ENCODE measurements at places on chromosomes 4 and X.

DNA sequence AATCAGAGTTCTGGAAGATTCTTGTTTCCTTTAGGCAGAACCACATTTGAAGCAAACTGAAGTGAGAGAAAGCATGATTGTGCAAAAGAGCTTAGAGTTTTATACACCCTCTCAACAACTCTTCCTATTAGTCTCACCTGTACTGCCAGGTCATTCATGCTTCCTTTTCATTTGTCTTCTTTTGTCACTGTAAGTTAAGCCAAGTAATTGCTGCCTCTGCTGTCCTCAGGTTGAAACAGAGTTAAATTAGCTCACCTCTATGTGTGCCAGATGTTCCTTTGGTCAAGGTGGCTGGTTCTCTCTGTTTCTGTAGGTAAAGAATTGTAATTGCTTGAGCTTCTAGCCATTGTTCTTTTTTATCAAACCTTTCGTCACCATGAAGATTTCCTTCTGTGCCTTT, 41.1 kb upstream of the HPGD start:
- no peak for DNase-seq

GRCh38 chrX:30949554-30949953, 60.5 kb upstream of the TAB3 start:
- DNase-seq = no peak

DNA sequence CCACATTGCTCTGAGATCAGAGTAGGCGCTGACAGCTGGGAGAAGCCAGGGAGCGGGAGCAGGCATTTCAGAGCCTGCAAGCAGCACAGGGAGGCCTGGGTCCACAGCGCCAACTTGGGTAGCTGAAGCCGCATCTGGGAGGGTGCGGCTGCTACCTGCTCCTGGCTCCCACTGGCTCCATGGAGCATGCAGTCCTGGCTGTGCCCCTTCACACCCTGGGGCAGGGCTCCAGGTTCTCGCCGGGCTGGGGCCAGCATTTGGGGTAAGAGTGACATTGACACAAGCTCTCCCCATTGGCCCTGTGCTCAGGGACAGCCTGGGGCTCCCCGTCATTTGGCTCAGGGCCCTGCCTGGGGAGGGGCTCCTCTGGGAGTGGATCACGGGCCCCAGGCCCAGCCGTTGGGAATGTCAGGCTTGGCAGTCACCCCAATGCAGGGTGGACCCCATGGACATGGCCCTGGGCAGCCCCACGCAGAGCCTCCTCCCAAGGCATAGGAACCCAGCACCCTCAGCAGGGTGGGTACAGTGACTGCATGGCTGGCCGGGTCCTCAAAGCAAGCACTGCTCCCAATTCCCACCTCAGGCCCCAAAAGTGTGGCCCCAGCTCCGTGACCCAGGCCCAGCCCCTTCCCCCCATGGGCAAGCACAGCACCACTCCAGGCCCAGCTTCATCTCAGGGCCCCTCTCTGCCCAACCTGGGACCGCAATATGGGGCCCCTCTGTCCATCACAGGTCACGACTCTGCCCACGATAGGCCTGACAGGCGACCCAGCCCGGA, 82.4 kb downstream of the PRDM5 start:
- DNase-seq = no peak

GRCh38 chrX:39310891-39311290, 509.6 kb downstream of the MID1IP1 start:
- DNase-seq = no peak

DNA sequence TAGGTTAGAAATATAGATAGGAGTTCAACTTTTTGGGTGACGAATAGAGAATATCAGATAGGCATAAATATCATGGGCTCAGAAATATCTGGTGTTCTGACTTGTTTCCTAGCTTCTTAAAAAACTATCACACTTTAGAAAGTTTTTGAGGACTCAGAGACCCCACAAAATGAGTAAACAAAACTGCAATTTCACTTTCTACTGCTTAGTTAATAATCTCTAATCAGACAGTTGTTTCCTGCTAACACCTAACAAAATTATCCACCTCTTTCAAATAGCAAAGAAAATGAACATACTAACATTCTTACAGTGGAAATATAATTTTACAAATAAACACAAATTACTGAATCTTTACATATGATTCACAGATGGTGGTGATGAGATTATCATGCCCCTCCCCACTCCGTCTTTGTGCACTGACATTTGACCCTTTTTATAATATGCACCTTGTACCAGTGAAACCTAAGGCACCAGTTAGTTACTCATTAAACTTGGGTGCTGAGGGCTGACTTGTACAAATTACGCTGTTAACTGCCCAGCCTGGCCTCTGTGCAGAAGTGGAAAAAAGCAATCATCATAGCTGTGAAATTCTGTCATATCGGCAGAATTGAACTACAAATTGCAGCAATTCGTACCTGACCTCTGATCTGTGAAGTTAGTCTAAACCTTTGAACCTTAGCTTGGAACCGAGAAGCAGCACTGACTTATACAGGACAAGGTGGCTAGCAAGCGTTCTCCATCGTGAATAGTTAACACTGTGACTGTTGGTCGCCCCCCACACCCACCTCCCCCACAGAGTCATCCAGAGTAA, 138.7 kb downstream of the CHRNA9 start:
- DNase-seq = no peak

DNA sequence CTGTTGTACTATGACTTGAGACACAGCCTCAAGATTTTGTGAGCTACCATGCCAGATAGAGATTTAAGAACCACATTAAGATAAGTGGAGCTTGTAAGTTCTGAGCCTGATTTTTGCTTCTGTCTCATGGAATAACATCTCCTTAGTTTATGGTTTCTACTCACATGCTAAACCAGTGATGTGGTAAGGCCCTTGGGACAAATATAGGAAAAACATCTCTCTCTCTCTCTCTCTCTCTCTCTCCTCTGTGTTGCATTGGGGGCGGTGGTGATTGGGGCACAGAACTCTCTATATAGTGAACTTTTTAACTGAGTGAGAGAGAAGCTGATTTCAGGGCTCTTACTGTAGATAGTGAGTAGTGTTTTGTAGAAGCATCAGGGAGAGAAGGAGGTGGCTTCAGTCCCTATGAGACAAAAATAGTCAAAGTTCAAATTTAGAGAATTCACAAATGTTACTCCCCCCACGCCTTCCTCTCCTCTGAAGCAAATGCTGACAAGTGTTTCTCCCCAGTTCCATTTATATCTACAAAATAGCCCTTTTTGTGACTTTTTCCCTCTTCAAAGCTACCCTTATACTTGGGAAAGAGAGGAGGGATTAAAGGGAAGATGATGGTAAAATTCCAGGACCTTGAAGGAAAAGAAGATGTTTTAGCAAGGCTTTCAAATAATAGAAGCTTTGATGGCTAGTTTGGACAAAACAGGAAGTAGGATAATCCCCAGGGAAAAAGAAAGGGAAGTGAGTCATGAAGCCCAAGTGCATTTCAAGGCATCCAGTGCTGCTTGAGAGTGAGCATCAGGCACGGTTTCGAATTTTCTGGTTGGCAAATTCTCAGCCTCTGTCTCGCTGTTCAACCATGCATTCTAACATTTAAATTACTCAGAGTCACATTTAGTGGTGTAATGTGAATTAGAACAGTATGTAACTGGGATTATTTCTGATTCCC, 134.3 kb upstream of the AP1S2 start:
- no peak for DNase-seq

DNA sequence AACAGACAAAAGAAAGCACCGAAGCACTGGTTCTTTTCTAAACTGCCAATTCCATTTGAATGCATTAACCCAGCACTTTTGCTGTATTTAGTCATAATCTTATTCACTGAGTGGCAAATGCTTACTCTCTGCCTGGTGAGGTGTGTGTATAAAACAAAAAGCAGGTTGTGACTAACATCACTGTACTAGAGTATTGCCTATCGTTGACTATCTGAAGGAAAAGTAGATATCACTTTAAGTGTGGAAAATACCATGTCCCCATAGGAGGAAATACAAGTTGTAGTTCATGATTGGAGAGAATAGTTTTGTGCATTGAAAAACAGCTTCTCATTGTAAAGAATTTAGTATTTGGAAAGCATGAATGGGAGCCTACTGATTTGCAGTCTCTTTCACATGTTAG, 2.7 kb downstream of the PDLIM5 start:
- no peak for DNase-seq

GRCh38 chrX:154444755-154445246, 860 bp downstream of the FAM50A start:
- no peak for DNase-seq

GRCh38 chr4:130545596-130545995, 1449.6 kb downstream of the C4orf33 start:
- no peak for DNase-seq

GRCh38 chr4:54094451-54094850, 5.5 kb upstream of the GSX2 start:
- no peak for DNase-seq

DNA sequence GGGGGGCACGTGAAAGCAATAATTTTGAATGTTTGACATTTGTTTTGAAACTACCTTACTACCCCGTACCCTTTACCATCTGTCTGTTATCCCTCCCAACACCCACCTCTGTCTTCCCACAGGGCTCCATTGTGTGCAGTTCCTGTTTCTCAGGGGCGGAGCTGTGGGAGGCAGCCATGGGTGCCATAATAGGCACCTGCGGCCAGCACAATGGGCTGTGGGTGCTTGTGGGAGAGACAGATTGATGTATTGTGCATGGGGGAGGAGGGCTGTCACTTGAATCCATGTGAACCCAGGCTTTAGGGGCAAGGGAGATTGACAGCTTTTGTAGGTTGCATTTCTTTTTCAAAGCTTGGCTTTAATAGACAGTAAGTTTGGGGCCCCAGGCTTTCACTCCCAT, 122.6 kb upstream of the CXorf66 start:
- DNase-seq = no peak

DNA sequence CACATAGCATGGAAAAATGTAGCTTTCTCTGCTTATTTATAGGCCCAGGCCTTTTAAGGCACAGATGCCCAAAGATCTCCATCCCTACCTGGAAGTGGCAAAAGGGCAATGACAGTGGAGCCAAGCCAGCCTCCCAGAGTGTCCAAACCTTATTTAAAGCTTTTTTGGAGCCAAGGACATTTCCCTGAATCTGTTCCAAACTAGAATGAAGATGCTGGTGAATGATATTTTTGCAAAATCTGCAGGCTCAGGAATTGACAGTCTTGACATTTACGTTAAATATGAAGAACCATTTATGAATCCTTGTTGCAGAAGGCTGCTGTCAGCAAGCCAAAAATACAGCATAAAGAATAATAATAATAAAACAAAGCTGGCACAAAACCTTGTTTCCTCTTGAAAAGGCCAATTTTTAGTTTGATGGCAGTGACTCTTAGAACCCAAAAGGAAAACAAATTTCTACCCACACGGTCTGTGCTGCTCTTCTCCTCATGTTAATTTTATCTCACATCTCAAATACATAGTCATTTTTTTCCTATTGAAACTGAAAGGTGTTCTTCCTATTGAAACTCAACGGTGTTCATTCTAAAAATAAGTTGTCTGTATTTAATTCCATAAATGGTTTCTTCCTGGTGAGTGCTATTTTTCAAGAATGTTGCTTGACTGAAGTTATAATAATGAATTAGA, 206.3 kb upstream of the TBL1X start:
- no peak for DNase-seq

DNA sequence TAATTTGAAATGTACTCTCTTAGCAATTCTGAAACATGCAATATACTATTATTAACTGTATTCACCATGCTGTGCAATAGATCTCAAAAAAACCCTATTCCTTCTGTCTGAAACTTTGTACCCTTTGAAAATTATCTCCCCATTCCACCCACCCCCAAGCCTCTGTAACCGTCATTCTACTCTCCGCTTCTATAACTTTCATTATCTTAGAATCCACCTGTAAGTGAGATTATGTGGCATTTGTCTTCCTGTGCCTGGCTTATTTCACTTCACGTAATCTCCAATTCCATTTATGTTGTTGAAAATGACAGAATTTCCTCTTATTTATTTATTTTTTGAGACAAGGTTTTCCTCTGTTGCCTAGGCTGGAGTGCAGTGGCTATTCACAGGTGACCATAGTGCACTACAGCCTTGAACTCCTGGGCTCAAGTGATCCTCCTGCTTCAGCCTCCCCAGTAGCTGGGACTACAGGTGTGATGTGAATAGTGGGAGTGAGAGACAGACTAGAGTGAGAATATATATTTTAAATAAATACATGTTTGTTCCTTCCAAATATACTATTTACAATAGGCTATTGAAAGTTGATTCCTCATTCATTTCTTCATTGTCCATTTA, 30.5 kb downstream of the VSIG4 start:
- no peak for DNase-seq

DNA sequence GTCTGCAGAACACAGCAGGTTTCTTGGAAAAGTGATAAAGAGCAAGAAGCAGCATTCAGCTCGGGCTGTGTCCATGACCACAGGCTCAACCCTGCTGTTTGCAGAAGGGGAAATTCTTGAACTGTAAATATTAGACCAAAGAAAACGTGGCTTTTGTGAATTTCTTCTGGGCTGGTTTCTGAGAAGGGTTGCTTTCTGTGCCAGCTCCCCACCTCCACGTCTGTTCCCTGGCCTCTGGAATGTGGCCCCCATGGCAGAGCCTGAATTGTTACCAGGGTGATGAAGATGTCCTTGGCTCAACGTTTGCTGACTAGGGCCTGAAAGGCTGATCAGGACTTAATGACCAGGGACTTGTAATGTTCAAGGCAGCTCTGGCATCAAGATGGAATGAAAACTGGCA, 116.0 kb downstream of the CPEB2 start:
- no peak for DNase-seq

DNA sequence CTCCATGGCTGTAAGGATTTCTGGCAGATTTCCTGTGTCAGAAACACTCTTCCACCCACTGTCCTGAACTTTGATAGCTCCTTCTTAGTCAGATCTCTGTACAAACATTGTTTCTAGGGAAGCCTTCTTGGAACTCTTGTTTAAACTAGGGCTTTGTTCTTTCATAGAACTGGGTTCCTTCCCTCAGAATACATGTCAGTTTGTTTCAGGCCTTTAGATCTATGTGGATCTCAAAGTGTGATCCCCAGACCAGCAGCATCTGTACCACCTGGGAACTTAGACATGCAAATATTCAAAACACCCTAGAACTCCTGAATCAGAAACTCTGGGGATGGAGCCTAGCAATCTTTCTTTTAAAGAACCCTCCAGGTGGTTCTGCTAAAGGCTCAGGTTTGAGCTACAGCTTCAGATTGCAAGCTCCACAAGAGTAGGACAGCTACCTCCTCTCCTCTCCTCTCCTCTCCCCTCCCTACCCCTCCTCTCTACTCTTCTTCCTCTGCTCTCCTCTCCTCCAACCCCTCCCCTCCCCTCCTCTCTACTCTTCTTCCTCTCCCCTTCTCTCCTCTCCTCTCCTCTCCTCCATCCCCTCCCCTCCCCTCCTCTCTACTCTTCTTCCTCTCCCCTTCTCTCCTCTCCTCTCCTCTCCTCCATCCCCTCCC, 12.7 kb downstream of the RASSF6 start:
- DNase-seq = no peak

DNA sequence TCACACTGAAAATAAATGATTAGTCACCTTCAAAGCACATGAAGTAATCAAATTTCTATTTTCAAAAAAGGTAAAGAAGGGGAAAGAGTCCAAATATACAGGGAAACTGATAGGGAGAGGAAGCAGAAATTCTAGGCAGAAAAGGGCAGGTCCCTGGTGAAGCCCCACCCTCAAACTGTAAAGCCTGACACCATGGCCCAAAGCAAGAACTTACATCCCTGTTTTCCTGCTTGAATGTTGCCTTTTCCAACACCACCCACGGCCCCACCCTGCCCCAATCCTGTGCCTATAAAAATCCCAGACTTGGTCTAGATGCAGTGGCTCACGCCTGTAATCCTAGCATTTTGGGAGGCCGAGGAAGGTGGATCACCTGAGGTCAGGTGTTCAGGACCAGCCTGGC, 361.8 kb downstream of the PPP3CA start:
- DNase-seq = no peak

- DNase-seq = peak; percentile 64
Observed at GRCh38 chr4:11566444-11567022, 137.8 kb upstream of the HS3ST1 start.

GRCh38 chr4:121796283-121796682, 4.8 kb upstream of the EXOSC9 start:
- no peak for DNase-seq

Measured in Kasumi-1 (cell line).